Renal cortical epithelial cell (primary cell): ENCODE measurements at places on chromosomes 3 and 15.

DNA sequence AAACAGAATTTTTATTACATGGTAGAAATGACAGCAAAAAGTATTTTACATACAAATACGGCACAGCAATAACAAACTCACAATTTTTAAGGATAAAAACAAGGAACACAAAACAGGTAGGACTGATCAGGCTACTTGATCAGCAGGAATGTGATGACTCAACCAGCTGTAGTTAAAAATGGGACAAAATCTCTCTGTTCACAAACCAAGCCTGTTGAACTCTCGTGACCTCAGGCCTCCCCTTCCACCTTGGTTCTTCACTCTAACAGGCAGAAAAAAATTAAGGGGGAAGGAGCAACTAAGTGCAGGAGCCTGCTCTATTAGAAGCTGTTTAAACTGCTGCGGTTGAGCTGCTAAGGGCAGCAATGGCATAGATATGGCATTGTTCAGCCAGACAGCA, 18.7 kb downstream of the FBXL22 start:
- peak; percentile 84 for DNase-seq

GRCh38 chr3:87198774-87199173, 28.3 kb upstream of the CHMP2B start:
- no peak for DNase-seq

DNA sequence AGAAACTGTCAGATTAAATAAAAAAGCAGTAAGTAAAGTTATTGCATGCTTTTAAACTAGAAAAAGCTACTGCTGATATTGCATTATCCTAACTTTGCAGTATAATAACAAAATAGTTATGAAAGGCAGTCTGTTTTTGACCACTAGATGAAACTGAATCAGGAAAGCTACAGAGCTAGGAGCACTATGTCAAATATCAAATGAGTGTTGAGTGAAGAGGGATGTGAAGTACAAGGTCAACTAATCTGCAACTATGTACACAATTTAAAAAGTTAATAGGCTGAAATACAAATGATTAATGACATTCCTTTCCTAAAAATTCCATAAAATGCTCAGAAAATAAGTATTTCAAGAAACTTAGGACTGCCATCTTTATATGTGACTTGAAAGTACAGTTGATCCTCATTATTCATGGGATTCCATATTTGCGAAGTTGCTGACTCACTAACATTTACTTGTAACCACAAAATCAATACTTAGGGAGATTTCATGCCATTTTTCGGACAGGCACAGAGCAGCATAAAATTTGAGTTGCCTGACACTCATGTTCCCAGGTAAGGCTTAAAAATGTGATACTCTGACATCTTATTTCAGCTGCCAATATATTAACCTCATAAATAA, 34.5 kb downstream of the SLC4A7 start:
- DNase-seq = no peak

GRCh38 chr15:98039596-98039995, 79.1 kb downstream of the ARRDC4 start:
- no peak for DNase-seq

- DNase-seq = no peak
Observed at GRCh38 chr15:92711457-92711831, 55.9 kb upstream of the FAM174B start.

GRCh38 chr3:170689893-170690660, 104.2 kb upstream of the SLC7A14 start:
- DNase-seq = peak; percentile 15

DNA sequence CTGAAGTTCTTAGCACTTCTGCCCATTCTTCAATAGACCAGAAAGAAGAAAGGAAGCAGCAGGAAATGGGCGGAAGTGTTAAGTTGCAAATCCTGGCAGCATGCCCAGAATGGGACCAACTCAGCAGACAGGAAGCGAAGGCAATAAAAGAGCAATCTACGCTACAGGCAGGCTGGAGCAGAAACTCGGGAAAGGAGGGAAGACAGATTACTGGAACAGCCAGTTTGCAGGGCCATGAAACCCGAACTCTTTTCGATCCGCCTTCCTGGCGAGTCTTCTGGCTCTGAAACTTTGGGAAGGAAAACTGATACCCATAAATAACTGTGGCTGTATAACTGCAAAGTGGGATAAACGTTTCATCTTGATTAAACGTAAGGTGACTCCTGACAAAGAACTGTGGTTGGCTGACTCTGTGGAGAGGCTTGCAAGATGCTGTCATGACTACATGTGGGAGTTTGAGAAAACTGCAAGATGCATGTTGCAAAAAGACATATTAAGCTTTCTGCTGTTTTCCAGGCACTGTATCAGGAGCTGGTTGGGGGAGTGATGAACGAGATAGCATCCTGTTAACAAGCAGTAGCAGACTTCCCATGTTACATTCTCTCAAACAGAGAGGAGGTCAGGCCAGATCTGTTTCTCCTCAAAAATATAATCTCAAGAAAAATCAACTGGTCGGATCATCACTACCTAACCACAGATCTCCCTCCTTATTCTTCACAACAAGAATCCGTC, 67.8 kb downstream of the FMN1 start:
- peak; percentile 94 for DNase-seq

DNA sequence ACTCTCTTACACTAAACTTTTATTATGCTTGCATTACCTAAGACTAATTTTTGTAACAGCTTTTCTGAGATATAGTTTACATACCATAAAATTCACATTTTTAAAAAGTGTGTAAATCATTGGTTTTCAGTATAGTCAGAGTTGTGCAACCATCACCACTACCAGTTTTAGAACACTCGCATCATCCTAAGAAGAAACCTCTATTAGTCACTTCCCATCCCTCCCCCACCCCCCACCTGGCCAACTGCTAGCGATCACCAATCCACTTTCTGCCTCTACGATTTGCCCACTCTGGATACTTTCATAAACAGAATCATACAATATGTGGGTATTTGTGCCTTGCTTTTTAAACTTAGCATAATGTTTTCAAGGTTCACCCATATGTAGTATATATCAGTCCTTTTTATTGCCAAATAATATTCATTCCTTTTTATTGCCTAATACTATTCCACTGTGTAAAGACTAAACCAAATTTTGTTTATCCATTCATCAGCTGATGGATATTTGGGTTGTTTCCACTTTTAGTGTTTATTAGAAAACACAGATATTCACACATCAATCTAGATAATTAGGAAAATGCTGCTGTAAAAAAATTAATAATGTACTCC, 23.0 kb downstream of the UBP1 start:
- no peak for DNase-seq

- peak; percentile 73 for DNase-seq
Observed at GRCh38 chr3:126287536-126288241, 69.5 kb downstream of the KLF15 start.

GRCh38 chr15:64905941-64906340, 5.8 kb upstream of the ANKDD1A start:
- DNase-seq = no peak

- DNase-seq = no peak
Observed at GRCh38 chr3:17670749-17671148, 71.7 kb downstream of the TBC1D5 start.

GRCh38 chr3:179071027-179071322, 634 bp downstream of the ZMAT3 start:
- no peak for DNase-seq

GRCh38 chr3:152200476-152201420, 68.0 kb upstream of the MBNL1 start:
- no peak for DNase-seq

GRCh38 chr3:99967796-99968195, 146.5 kb downstream of the FILIP1L start:
- DNase-seq = no peak

- peak; percentile 91 for DNase-seq
Observed at GRCh38 chr15:78216276-78217104, 17.9 kb downstream of the ACSBG1 start.

DNA sequence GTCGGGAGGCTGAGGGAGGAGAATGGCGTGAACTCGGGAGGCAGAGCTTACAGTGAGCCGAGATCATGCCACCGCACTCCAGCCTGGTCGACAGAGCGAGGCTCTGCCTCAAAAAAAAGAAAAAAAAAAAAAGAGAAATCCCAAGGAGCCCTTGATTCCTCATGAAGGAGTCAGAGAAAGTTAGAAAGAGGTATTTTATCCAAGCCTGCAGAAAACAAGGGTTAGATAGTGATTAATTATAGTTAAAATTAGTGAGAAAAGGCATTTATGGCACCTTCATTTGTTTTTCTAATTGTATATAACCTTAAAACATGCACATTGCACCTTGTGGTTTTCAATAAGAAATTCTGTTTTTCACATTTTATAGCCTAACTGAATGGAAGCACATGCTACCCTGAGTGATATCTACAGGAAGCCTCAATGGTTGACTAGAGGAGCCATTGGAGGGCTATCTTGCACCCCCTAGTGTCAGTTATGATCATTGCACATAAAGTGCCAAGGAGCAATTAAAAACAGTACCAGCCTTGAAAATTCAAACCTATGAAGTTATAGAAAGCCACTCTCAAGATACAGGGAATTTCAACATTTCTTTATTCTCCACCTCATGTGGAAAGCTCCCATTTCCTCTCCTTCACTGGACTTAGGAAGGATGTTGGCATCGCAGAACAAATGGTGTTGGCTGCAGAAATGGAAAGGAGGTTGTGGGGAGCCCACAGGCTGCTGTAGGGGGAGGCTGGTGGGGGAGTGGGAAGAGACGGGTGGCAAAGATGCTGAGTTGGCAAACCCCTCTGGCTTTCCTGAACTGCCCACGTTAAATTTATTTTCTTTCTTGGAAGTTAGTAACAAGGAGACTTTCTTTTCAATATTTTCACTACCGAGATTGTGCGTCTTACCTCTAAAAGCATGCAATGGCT, 48.5 kb downstream of the ITGA11 start:
- DNase-seq = peak; percentile 35

DNA sequence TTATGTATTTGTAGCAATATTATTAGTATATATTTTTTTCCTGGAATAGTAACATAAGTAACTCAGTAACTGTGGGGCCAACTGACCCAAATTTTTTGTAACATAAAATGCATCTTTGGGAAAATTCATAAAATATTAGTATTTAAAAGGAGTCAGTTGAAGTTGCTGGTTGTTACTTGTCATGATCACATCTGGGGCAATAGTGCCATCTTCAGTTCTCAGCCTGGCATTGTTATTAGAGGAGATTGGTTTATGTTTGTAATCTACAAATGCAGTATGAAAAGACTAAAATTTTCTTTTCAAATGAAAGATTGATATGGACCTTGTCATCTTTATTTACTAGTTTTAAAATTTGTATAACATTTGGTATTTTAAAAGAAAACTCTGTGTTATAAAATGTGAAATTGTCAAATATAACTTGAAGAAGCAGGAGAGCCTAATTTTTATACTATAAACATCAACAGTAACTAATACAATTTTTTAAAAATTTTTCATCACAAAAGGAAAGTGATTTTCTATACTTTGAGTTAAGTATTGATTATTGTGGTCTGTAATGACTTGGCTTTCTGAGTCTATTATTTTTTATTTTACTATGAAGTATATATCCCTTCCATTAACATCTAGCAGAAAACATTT, 38.8 kb upstream of the MLF1 start:
- DNase-seq = peak; percentile 50

- no peak for DNase-seq
Observed at GRCh38 chr15:77179541-77179998, 108.7 kb upstream of the TSPAN3 start.

DNA sequence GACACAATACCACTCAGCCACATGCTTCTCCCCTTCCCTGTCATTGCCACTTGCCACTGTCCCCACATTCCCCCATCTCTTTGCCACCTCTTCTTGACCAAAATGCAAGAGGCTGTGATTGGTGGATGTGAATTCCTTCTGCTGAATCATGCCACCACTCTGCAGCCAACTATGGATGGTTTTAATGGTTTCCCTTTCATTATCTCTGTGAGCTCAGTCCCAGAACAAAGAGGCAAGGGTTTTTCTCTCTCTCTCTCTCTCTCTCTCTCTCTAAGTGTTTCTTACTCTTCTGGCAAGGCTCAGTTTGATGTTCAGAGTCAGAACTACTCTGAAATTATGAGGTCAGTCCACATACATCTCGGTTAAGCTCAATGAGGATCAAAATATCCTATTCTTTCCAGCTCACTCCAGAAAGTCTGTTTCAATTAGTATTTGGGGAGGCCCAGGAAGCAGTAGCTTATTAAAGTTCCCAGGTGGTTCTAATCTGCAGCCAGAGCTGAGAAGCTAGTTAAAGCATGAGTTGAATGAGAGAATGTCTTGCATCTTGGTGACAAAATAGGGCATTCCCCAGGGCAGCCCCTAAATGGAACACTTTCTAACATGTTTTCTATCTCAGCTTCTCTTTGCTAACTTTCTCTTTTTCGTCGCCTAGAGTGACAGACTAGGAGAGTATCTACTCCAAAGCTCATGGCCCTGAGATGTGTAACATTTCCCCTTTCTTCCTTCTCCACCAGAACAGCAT, 8.5 kb upstream of the ILDR1 start:
- DNase-seq = peak; percentile 42

DNA sequence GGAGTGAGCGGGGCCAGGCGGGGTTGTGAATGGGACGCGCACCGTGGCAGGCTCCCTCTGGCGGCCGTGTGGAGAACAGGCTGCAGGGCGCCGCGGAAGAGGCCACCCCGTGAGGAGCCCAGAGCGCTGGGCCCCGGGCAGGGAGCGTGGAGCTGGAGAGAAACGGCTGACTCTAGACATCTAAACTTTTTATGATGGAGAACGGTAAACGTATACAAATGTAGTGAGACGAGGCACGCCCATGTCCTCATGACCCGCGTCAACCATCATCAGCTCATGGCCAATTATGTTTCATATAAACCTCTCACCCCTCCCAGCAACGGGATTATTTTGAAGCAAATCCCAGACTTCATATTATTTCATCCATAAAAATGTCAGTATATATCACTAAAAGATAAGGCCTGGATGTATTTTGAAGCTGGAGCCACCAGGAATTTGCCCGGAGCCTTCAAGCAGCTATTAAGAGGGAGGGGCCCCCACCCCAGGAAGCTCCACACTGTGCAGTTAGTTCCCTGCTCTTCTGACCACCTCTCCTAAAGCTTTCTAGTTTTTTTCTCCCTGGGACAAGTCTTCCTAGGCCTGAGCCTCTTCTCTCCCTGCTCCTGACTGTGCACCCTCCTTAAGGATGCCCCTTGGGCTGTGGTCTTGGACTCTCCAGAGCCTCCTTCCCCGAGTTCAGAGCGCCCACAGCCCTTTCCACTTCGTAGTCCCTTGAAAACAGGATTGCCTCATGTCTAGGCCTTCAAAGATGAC, 149.5 kb downstream of the SMAD6 start:
- DNase-seq = peak; percentile 32
